ENCODE measurements at places on chromosomes 3 and 15.

DNA sequence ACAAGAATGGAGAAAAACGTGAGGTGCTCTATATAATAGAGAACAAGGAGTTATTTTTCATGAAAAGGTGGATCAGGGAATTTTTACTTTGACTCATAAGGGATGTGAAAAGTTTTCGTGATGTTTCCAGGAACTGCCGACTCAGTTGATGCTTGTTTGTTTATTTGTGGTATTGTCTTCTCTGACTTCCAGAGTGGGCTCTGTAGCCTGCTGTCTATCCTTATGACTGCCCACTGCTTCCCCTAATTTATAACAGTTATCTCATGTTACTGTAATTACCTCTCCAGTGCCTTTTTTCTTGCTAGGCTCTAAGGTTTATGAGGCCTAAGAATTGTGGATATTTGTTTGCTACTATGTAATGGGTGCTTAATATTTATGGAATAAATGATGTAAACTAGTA, 12.3 kb downstream of the ARL13B start:
- DNase-seq = no peak

- no peak for DNase-seq
These were observed 21.5 kb upstream of the ZBTB38 start for GRCh38 chr3:141346839-141347238.

DNA sequence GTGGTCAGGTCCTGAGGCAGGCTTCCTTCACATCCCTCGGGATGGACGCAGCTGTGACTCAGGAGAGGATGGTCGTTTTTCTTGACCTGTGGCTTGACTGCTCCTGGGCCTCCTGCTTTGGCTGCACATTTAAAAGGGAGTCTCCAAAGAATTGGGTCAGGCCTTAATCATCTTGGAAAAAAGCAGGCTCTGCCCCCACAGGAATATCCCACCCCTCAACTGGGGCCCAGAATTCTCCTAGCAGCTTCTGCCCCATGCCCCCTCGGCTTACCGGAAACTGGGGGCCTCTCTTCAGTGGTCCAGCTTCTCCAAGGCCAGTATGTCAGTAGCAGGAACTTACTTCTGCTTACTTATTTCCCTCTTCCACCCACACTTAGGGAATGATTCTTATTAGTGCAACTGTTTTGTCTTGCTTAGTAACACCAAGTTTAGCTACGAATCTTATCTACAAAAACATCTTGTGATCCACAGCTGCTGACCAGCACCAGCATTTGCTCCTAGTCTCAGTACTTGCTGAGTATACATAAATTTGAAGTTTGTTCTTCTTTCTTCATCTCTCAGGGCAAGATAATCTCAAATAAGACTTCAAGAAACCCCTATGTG, 35.7 kb downstream of the ATG7 start:
- no peak for DNase-seq

DNA sequence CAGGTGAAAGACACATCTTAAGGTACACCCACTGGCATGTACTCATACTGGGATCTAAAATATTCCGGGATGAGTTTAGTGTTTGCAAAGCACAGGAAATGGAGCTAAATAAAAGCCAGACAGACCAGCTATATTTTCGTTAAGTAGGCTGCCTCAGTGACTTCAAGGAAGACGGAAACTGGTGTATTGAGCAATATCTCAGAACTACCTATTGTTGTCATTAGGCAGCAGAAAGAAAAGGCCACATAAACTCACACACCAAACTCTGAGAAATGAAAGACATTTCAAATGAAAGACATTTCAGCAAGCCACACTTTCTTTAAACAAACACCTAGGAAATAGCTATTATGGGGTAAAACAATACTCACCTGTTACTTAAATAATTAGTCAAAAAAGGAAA, 761.7 kb upstream of the SEMA6D start:
- DNase-seq = no peak

Measured in stimulated activated naive CD4-positive, alpha-beta T cell (primary cell).